ENCODE measurements at places on chromosomes 1 and 21.

DNA sequence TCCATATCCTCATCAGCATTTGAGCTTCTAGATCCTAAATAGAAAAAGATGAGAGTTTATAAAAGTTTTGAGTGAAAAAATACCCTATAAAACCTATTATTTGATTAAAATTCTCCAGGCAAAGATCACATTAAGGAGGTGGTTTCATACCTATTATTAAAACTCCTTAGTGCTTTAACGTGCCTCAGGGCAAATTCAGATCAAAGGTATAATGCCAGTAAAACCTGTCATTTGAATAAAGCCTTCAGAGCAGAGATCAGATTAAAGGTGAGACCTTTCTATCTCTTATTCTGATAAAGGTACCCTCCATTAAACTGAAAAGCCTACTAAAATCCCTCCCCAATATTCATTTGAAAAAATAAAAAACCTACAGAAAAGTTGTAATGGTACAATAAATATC lies 34.3 kb upstream of the TRIM33 start:
- DNase-seq, result no peak

DNA sequence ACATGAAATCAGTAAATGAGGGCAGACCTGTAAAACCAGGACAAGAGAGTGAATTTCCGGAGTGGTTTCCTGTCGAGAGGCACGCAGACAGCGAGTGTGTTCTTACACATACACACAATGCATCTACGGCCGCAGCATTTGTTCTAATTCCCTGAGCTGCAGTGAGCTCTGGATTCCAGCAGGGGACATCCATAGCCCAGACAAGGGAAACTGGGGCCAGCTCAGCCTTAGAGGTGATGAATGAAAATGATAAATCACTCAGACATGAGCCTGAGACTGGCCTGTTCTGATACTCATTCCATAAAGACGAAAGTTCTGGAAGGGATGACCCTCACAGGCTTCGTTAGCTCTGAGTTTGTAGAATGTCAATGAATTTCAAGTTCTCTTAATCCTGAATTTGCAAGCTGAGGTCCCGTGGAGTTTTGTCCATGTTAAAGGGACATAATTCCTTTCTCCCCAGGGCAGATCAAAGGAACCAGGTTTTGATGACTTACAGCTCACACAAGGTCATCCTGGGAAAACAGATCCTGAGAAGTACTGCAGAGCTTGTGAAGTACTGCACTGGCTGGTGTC lies 207.9 kb upstream of the C1orf87 start:
- DNase-seq, result peak; percentile 70

DNA sequence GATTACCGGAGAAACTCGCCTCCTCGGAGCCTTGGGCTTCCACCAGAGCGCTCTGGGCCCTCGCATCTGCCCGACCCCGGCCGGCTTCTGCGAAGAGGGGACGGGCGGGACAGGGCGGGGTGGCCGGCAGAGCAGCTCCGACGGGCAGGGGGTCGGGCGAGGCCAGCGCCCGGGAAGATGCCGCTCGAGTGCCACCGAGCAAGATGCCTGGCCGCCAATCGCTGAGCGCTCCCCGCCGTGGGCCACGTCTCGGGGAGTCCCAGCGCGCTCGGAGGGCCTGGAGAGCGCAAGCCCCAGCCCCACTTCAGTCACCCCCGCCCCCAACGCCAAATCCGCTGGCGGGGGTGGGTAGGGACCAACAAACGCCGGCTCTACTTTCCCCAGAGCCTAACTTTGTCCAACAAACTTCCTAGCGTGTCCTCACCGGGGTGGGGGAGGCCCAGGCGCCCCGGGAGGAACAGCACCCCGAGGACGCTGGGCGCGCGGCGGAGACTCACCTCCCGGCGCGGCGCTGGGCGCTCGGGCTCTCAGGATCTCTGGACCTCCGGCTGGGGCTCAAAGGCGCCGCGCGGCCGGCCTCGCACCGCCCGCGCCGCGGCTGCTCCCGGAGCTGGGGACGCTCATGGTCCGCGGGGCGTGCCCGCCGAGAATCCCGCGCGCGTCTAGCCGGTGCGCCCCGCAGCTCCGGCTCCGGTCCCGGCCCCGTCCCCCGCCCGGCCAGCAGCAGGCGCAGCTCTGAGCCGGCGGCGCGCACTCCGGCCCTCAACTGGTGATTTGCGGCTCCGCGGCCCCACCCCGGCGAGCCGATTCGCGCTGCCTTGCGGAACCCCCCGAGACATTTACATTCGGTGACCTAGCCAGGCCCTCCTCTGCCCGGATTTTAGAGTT lies at the start of gene BCAR3:
TSS of gene BCAR3 (minus strand) at position 737 of the 888 bp plus-strand sequence. CDS start 6,907 bp downstream, outside the sequence.
- DNase-seq, result no peak

- no peak for DNase-seq
Observed at GRCh38 chr1:32701951-32702598, 495 bp downstream of the SYNC start.

- no peak for DNase-seq
Observed at GRCh38 chr1:30919025-30919881, 10.7 kb upstream of the SDC3 start.

DNA sequence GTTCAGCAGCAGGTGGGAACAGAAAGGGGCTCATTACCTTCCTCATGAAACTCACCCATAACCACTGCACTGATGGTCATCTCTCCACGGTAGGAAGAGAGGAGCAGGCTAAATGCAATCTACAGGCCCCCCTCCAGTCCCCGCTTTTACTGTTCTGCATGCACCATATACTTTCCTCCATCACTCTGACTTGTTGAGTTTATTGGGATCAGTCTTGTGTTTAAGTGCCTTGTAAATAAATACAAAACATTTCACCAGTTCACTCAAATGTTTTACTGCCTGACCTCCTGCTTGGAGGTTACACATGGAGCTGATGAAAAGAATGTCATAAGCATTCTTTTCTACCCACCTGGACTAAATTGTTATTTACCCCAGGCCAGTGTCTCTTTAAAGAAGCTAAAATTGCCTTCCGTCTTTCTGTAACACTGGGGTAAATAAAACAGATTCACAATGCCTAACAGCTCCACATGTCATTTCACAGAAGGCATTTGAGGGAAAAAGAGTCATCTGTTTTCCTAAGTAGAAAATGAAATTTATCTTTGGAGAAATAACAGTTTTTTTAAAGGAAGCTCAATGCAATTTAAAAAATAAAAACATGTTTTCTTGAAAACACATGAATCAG lies 30.7 kb downstream of the PTPN14 start:
- DNase-seq, result no peak

GRCh38 chr1:119438761-119439160 lies 23.8 kb downstream of the HSD3B2 start:
- DNase-seq, result no peak

DNA sequence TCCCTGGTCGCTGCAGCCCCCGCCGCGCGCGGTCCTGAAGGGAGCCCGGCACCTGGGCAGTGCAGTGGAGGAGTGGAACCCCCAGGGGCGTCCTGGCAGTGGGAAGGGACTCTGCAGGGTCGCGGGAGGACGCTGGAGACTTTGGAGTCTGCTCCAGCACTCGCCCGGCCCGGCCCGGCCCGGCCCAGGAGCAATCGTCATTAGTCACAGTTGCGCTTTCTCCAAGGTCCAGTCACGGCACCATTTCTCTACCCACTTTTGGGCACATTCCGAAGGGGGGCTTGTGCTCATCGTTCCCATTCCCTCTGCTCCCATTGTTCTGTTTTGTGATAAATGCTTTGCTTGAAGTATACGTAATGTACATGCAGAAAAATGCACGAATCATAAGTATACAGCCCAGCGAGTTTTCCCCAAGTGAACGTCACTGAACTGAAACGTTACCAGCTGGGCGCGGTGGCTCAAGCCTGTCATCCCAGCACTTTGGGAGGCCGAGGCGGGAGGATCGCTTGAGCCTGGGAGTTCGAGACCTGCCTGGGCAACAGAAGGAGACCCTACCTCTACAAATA lies 999 bp downstream of the THAP3 start:
- no peak for DNase-seq

- no peak for DNase-seq
Observed at GRCh38 chr1:7727809-7728471, 43.2 kb upstream of the VAMP3 start.

- DNase-seq, result no peak
Observed at GRCh38 chr1:171623651-171624331, 1.7 kb downstream of the MYOCOS start.

DNA sequence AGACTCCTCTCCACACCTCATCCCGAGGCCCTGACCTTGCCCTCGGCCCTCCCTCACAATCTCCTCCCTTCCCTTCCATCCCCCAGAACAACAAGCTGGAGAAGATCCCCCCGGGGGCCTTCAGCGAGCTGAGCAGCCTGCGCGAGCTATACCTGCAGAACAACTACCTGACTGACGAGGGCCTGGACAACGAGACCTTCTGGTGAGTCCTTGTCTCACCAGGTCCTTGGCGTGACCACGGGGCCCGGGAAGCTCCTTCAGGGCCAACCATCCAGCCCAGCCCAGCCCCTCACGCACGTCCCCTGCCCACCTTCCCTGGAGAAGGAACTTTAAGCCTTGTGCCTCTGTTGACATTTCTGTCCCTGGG lies 15.6 kb downstream of the PODN start:
- no peak for DNase-seq

GRCh38 chr1:37306461-37306860 lies 167.9 kb upstream of the ZC3H12A start:
- DNase-seq, result no peak

DNA sequence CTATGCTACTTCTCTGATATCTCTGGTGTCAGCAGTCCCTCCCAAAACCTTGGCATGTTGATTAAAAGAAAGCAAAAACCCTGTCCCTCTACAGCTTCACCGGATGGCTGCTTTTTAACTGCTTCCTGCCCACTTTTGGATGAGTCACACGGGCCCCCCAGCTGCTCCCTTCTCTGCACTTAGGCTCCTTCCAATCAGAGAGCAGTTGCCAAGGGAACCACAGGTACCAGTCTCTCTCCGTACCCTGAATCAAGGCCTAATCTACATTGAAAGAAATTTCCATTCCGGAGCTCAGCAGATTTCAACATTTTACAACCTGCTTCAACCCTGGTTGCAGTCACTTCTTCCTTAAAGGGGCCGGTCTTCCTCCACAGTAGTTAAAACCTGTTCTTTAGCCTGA lies 70.6 kb upstream of the GJB5 start:
- no peak for DNase-seq

GRCh38 chr1:100597784-100598183 lies 59.8 kb downstream of the GPR88 start:
- DNase-seq, result no peak

- DNase-seq, result no peak
Observed at GRCh38 chr1:223759273-223759672, 46.9 kb downstream of the CAPN2 start.

DNA sequence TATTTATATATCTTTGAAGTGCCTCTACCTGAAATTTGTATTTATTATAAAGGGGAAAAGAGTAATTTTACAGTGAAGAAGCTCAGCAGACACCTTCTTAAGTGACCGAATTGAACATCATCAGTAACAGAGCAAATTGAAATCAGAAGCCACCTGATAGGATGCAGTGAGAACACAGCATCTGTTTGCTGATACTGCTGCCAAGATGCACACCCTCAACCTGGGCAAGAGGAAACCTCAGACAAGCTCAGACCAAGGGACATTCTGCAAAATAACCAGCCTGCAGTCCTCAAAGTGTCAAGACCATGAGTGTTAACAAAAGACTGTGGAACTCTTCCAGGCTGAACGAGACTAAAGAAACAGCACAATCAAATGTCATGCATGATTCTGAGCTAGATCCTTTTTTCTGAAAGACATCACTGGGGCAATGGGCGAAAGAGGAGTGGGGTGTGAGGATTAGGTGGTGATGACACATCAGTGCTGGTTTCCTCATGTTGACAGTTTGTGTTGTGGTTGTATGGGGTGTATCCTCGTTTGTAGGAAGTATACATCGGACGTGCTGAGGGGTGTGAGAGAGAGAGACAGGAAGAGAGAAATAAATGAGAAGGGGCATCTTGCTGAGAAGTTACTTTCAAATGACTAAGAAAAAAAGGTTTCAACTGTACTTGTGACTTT lies 103.7 kb downstream of the ABCA4 start:
- DNase-seq, result no peak

DNA sequence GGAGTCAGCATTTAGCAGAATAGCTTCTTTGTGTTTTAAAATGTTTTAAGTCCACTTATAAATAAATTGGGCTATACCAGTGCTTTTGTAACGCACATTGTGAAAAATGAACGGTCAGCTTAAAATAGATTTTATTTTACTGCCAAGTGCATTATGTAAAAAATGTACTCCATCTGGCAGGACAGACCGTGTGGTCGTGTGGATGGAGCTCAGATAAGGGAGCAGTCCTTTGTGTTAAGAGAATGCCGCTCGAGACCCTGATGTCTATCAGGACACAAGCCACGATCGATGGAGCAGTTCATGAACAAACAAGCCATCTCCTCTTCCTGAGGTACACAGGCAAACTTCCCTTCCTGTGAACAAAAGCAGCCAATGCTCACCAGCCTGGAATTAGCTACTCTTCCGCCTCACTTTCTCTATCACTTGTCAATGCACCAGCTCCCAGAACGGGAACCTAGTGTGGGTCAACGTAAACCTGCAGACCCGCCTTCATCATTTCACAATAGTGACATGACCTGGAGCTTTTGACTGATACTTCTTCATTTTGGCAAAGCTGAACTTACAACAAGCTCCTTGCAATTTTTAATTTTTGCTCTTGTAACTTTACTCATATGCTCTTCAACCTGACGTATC lies 243.5 kb downstream of the TGFB2 start:
- no peak for DNase-seq

GRCh38 chr1:40825996-40826395 lies 36.2 kb downstream of the CITED4 start:
- DNase-seq, result no peak

DNA sequence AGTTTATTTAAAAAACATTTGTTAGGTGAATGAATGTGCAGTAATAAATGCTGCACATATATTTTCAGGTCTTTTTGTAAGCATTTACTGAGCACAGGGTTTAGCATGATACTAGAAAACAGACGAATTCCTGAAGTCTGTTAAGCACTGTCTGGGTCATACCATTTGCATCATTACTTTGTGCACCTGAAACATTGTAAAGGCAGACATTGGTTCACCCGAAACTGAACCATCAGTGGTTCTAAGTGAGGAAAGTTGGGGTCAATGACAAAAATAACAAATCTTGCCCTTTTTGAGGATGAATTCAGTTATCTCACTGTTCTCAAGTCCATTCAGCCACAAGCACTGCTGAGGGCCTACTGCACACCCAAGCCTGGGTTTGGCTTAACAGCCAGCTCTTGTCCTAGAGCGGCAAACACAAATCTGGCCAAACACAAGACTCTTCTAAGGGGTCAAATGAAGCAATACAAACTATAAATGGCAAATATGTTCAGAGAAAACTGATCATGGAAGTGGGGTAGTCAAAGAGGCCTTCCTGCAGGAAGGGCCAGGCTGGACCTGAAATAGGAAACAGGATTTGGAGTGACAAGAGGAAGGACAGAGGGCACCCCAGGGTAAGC lies 21.8 kb downstream of the TRABD2B start:
- no peak for DNase-seq

GRCh38 chr1:153520818-153521476 lies 14.8 kb downstream of the S100A6 start:
- DNase-seq, result no peak

Data from brain pericyte (primary cell).